ENCODE measurements at places on chromosomes 6 and 20.

- DNase-seq = no peak
Observed at GRCh38 chr6:1514078-1514477, 95.6 kb upstream of the FOXC1 start.

GRCh38 chr6:111096246-111096645, 8.9 kb downstream of the SLC16A10 start:
- peak; percentile 57 for DNase-seq

DNA sequence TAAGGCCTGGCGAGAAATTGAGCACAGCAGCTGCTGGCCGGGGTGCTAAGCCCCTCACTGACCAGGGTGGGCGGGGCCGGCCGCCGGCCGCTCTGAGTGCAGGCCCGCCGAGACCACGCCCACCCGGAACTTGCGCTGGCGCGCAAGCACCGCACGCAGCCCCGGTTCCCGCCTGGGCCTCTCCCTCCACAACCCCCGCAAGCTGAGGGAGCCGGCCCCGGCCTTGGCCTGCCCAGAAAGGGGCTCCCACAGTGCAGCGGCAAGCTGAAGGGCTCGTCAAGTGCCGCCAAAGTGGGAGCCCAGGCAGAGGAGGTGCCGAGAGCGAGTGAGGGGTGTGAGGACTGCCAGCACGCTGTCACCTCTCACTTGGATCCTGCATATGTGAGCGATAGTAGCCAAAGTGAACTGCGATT, 251.2 kb downstream of the GJA1 start:
- no peak for DNase-seq

GRCh38 chr6:127641905-127642304, 64.9 kb downstream of the C6orf58 start:
- DNase-seq = peak; percentile 57

- no peak for DNase-seq
Observed at GRCh38 chr6:6515691-6516607, 72.6 kb upstream of the LY86 start.

- no peak for DNase-seq
Observed at GRCh38 chr6:116335612-116336215, 35.0 kb upstream of the DSE start.

- peak; percentile 59 for DNase-seq
Observed at GRCh38 chr20:8389381-8390036, 257.4 kb downstream of the PLCB1 start.

DNA sequence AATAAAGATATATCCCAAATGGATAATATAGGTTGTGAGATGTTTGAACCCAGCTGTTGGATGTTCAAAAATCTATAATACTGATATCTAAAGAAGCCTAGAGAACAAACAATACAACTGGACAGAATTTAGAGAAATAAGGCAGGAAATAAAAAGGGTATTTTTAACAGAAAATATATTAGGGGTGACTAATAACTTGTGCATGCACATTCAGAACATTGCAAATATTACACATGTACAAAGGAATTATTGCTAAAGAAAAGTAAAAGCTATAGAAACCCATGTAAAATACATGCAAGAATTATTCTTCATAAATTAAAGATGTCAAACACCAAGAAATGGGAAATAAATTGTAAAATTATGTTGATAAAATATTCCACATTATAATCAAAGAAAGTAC, 32.7 kb upstream of the HCRTR2 start:
- DNase-seq = no peak

GRCh38 chr6:20658053-20658452, 123.8 kb downstream of the CDKAL1 start:
- peak; percentile 41 for DNase-seq

GRCh38 chr6:90429713-90430112, 133.1 kb upstream of the BACH2 start:
- DNase-seq = no peak

DNA sequence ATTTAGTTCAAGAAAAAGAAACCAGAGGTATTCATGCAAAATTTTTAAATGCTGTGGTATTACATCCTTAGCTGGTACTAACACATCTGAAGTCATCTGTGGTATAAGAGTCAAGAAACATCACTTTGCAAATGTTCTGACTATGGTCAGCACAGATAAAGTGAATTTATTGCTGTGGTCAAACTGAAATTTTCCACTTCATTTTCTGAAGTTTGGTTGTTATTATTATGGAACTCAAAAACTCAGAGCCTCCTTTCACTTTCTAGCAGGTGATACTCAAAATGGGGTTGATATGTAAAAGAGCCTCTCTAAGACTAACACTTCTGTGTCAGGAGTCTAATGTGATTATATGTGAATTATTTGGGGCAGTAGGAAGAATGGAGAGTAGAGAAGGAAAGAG, 257.8 kb downstream of the RNGTT start:
- DNase-seq = no peak

DNA sequence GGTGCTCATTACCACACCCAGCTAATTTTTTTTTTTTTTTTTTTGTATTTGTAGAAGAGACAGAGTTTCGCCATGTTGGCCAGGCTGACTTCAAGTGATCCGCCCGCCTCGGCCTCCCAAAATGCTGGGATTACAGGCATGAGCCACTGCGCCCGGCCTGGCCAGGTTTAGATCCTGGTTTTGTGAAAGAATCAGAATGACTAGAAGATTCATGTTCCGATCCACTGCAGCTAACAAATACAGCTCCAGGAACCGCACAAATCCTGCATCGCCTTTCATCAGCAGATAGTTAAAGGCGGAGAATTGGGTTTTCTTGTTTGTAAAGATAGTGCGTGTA, 151.2 kb upstream of the AKAP12 start:
- no peak for DNase-seq

GRCh38 chr6:135185483-135185882, 4.4 kb downstream of the MYB start:
- DNase-seq = no peak

- no peak for DNase-seq
Observed at GRCh38 chr6:166907373-166907841, 48.9 kb downstream of the RNASET2 start.

GRCh38 chr6:159252955-159253508, 83.8 kb downstream of the FNDC1 start:
- peak; percentile 58 for DNase-seq

GRCh38 chr20:34876406-34877282, at the start of gene ACSS2:
Gene ACSS2 (plus strand): TSS chr20:34876612. CDS start chr20:34876646, 34 bp downstream.
- DNase-seq = peak; percentile 36

DNA sequence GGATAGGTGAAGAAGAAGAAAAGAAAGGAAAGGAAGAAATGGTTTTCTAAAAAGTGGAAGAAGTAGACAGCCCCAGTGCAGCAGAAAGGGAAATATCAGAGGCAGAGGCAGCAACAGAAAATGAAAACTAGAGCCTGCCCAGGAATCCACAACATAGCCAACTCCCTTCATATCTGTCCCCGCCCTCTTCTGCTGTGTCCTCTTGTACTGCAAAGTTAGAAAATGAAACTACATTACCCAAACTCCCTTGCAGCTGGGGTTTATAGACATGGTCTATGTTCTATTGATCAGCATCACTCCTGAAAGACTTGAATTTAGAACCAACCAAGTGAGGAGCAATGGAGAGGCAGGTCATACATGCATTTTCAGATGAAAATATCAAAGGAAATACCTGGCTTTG, 200.5 kb upstream of the PHACTR1 start:
- no peak for DNase-seq

DNA sequence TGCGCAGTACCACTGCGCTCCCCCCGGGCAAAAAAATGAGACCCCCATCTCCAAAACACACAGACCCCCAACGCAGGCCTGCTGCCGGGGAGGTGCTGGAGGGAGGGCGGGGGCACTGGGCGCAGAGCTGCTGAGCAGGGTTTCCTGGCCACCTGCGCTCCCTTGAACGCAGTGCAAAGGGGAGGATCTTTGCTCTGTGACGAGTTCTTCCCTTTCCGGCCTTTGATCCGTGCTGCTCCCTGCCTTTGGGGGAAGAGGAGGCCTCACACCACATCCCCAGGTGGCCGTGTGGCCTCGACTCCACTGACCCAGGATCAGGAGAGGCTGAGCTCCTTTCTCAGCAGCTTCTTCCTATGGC, 8.9 kb upstream of the COL20A1 start:
- DNase-seq = no peak

GRCh38 chr6:6711832-6712448, 123.4 kb downstream of the LY86 start:
- no peak for DNase-seq

Data from NCI-H146 (cell line).